Amniotic stem cell (primary cell): ENCODE measurements at places on chromosomes 7 and 10.
A peak's percentile ranks its signal among the peaks of the same experiment; 100 is the strongest.

DNA sequence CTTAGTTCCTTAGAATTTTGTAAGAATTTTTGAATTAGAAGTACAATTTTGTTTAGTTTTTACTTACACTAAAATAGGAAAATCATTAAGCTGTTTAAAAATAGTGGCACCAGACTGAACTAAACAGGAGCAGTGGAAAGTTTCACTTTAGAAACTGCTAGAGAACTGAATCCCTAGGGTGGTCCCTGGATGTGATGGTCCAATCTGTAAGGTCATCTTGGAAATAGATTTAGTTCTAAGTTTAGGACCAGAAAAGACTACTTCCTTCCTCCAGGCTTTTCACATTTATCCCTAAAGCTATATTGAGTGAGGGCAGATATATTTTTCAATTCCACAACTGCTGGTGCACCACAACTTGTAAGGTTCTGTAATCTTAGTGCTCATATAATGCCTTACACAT is 19.0 kb downstream of the RPA3 start:
- no peak for DNase-seq

- no peak for DNase-seq
Measured at GRCh38 chr7:999149-999879, 16.3 kb downstream of the CYP2W1 start.

GRCh38 chr7:52088008-52088901 is 771.6 kb upstream of the COBL start:
- DNase-seq: no peak

GRCh38 chr7:41872966-41873365 is 170.1 kb upstream of the INHBA start:
- DNase-seq: no peak

DNA sequence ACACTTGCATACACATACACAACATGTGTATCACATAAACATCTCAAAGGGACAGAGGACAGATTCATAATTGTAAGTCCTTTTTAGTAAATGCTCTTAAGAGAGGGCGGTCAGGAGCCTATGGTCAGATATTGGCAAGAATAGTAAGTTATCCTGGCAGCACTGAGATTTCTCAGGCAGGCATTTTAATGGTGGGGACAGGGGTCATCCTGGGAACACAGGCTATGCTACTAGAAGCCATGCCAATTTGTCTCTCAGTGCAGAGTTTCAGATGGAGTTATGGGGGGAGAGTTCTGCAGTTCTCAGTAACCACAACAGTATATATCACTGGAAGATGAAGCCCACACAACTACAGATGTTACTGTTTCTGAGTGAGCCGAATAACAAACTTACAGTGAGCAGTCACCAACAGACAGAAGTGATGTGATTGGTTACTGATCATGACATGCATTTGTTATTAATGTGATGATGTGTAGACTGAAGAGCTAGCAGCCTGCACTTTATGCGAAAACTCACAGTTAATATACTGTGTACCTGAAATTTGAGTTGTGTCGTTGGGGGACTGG is 16.4 kb downstream of the ZNF487 start:
- no peak for DNase-seq

GRCh38 chr10:16787361-16787791 is 29.8 kb downstream of the RSU1 start:
- no peak for DNase-seq

DNA sequence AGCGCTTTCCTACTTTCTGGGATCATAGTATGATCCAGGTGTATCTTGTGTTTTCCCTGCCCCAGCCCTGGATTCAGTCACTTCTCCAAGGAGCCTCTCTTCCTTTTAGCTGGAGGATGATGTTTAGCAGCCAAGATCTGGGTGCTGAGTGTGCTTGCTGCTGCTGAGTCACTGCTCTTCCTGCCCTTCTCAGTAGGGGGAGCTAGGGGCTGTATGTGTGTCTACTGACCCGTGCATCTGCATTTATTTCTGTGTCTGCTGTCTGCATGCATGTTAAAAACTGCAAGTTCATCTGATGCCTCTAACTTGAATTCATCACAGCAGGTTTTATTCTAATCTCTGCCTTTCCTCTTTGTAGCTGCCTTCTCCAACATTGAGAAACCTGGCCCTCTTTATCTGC is 31.6 kb downstream of the MGMT start:
- no peak for DNase-seq

DNA sequence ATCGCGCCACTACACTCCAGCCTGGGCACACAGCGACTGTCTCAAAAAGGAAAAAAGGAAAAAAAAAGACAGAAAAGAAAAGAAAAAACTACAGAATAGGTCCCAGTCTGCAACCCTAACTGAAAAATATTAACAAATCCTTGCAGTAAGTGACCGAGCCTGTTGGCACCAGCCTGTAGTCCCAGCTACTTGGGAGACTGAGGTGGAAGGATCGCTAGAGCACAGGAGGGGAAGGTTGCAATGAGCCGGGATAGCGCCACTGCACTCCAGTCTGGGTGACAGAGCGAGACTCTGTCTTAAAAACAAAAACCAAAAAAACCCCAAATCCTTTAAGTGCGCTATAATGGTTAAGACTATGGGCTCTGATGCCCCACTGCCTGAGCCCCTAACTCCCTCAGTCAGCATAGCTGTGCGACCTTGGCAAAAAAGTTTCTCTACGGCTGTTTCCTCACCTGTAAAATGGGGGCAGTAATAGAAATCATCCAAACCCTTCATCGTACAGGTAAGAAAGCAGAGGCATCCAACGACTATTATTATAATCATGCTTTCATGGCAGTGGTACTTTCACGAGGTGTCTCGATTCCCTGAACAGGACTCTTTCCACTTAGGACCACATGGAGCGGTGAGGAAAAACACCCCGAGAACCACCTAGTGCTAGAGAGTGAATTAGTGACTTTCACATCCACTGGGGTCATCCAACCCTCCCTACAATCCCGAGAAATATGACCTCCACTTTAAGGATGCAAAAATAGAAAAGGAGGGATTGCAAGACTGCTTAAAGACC is 755 bp downstream of the TOMM7 start:
- DNase-seq: no peak

DNA sequence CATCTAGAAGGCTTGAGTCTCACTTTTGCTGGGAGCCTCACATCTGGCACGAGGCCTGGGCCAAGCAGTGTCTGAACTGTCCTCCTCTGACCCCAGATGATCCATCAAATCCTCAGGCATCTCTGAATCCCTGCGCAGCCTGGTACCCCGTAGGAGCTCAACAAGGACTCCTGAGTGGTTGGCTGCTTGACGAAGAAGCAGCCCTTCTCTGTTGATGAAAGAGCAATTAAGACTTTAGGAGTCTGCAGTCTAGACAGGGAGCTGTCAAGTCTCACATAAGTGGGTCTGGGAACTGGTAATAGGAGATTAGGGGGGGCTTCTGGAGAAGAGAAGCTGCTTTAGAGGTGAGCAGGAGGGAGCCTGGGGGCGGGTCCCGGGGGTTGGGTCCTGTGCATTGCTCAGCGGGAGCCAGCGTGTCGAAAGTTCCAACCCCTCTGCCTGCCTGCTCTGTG is 326.0 kb downstream of the RPS24 start:
- no peak for DNase-seq

DNA sequence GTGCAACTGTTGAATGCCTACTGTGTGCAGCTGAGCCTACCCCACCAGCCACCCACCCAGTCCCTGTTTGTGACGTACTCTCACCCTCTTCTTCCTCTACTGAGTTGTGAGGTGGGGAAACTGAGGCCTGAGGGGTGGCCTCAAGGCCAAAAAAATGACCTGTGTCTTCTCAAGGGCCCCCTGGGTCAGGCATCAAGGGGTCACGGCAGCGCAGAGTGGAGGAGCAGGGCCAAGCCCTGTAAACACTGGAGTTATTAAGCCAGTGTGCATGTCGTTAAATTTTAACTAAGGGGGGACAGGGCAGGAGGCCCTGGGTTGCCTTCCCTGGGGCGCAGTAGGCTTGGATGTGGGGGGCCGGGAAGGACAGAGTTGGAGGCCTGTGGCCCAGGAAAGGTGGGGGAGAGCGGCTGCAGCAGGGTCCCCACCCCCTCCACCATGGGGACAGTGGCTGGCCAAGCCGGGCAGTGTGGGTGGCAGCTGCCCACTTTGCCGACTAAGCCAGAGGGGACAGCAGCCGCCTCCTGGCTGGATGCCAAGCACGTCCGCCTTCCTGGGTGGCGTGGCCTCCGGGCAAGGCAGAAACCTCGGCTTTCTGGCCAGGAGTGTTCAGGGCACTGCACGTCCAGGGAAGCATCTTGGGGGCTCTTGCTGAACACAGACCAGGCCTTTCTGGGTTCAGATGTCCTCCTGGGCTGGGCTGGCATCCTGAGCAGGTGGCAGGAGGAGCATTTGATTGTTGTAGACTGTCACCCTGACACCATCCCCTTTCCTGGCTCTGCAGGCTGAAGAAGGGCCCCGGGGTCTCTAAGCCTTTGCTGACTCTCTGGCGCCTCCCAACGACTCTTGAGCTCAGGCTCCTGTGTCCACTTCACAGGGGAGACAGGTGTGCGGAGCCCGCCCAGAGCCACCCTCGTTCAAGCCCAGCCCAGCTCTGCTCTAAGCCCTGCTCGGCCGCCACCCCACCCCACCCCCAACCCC is 1.9 kb downstream of the SLC29A4 start:
- DNase-seq: no peak

GRCh38 chr10:132397671-132398565 is 918 bp downstream of the PWWP2B start:
- peak; percentile 39 for DNase-seq

DNA sequence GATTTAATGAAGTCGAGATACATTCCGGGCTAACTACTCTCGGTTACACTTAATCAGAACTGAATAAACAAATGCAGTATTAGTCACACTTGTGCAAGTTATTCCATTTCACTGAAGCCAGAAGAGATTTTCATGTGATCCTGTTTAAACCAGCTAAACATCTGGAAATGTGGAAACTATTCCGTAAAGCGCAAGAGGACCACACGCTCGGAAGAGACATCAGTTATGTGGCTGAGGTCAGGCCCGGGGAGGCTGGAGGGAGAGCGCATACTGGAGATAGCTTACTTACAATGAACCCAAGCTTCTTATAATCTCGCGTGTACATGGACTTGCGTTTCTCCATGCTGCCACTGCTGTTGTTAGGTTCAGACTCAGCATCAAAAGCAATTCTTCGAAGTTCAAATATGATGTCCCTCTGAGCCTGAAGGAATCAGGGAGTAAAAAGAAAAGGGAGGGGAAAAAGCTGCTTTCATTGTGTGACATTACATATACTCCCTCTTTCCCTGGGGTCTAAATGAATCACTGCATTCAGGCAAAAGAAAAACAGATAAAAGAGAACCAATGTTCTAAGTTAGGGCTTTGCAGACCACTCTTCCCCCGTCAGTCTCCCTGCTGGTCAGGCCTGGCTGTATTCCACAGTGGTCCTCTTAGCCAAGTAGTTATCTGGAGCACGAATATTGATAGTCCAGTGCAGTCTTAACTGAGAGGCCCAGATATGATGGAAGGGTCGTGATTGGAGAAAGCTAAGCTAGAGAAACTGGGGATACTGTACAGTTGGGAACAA is 237.4 kb downstream of the ELMO1 start:
- DNase-seq: peak; percentile 11

DNA sequence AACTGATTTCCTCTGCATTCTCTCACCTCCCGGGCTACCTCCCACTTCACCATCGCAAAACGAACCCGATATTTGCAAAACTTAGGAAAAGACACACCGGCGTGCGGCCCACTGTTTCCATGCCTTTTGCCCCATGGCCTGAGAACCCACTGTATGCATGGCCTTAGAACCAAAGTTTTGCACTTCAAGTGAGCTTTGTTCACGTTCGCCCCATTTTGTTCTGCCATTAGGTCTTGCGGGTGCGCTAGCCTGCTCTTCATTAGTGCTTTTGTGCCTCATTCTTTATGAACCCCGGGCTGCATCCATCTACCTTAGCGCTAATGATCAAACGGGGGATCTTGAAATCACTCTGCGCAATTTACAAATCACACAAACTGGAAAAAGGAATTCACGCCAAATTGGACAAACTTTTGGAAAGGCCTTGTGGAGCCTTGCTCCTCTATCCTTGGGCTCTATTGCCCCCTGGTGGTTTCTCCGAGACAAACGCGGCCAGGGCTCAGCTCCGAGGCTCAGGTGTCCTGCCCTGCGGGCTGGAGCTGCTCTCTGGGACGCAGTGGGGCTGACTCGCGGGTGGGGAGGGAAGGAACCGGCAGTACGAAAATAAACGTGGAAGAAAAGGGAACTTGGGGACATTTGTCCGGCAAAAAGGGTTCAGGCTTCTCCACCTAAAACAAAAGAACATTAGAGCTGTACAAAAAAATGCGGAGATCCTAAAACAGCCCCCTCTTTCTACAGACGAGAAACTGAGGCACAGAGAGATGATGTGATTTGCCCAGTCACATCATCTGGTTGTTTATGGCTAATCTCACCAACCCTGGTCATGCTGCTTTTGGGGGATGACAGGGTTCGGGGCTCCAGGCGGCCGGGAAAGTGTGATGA is 300.4 kb upstream of the NFE2L3 start:
- DNase-seq: no peak

- DNase-seq: no peak
Measured at GRCh38 chr10:67004690-67005089, 78.9 kb downstream of the LRRTM3 start.

- no peak for DNase-seq
Measured at GRCh38 chr7:139722604-139723003, 55.2 kb downstream of the HIPK2 start.

GRCh38 chr10:21500578-21500910 is 24.9 kb downstream of the SKIDA1 start:
- DNase-seq: no peak

DNA sequence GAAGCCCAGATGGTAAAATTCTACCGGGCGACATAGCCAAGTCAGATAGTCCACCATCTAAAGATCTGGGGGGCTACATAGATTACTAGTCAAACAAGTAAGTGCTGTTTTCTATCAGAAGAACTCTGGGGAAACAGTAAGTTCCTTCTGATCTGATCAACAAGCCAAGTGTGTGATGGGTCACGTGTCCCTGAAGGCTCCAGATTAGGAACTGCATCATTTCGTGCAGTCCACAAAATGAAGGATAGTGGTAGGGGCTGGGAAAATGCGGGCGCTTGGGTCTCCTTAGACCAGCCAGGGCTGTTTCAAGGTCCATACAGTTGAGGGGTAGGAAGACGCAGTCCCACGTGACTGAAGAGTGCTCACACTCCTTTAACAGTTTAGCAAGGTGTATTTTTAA is 1.8 kb upstream of the CHN2 start:
- no peak for DNase-seq

GRCh38 chr7:158676171-158676840 is 28.3 kb downstream of the NCAPG2 start:
- DNase-seq: no peak

GRCh38 chr7:141354251-141354650 is 197.0 kb upstream of the AGK start:
- DNase-seq: no peak

DNA sequence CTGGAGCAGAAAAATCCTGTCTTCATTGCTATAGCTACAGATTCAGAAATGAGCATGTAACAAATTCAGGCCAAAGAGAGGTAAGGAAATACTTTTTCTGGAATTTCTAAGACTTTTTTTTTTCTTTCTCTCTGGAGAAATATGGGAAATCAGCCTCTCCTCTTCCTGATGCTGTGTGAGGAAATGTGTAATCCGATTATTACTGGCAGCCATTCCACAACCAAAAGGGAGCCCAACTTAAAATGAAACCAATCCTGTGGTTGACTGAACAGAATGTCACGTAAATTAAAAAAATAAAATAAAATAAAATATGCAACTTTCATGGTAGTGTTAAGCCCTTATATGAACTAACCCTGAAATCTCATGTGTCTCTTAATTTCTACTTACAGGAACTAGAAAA is 10.7 kb upstream of the POT1 start:
- DNase-seq: no peak
